NCI-H1417 treated with DMSO at 0.1 percent for 48 hours (cell line): ENCODE measurements at places on chromosomes 6 and 20.

- no peak for DNase-seq
These were observed 16.2 kb downstream of the TMEM30A start for GRCh38 chr6:75268121-75268987.

DNA sequence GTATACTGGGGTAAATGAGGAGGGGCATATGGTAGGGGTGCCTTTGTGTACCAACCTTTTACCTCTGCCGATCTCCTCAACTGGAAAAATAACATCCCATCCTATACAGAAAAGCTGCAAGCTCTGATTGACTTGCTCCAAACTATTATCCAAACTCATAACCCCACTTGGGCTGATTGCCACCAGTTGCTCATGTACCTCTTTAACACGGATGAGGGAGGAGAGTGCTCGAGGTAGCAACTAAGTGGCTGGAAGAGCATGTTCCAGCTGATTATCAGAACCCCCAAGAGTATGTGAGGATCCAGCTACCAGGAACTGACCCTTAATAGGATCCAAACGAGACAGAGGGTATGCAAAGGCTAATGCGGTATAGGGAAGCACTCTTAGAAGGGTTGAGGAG, 299.6 kb downstream of the RNGTT start:
- no peak for DNase-seq

DNA sequence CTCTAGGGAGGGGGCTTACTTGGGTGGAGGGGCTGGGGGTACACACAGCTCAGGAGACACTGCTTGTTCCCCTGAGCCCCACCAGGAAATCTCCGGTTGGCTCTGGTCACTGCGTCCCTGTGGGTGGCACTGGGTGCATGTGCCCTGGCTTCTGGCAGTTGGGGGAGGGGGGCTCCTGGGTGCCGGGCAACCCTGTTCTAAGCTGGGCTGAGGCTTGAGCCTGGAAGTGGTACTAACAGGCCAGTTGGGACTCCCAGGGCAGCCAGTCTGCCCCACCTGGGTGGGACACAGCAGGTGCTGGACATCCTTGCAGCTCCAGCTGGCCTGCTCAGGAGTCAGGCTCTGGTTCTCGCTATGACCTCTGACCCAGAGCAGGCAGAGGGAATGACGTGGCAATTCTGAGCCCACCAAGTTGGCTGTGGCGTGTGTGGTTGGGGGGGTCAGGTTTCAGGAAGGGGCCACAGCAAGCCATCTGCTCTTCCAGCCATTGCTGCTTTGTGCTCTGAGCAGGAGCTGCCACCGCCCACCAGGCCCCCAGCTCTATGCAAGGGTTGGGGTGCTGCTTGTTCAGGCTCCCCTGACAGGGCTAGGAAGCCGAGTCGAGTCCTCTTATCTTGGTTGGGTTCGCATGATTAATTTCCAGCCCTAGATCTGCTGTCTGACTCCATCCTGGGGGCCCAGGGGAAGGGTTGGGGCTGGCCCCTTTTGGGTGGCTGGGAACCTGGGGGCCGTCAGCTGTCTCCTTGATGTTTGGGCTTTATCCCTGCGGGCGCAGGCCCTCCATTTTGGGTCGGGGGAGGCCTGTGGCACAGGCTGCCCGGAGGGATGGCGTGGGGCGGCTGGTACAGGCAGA, 590 bp downstream of the C20orf204 start:
- no peak for DNase-seq

DNA sequence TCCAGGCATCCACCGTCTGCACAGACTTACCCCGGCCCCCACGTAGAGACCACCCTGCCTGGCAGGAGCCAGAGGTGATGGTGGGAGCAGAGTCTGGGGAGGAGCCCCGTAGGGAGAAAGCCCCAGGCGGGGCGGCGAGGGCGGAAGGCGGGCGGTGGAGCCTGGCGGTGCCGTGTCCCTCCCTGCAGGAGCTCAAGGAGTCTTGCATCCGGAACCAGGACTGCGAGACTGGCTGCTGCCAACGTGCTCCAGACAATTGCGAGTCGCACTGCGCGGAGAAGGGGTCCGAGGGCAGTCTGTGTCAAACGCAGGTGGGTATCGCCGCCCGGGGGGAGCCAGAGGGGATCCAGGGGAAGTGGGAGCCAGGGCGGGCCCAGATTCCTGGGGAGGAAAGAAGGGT, 6.0 kb downstream of the CLPSL1 start:
- no peak for DNase-seq

GRCh38 chr6:7797386-7797785, 71.5 kb downstream of the BMP6 start:
- DNase-seq: no peak

DNA sequence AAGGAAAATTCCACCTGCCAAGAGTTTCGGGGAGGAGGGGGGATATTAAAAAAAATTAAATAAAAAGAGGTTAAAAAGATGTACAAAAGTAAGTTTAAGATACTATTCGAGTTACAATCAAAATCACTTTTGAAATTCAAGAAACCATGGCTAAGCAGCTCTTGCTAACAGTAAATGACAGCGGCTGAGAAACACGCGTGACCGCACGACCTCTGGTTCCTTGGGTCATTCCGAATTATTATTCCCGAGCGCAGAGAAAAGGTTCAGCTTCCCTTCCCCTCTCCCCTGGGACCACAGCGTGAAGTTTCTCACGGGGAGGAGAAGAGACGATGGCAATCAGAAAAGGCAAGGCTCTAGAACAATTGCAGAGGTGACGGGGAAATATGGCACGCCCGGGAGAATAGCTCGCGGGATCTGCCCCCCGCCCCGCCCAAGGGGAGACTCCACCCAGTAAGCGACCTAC, 496 bp downstream of the TMEM242 start:
- no peak for DNase-seq

GRCh38 chr6:71388068-71388744, 99.6 kb downstream of the OGFRL1 start:
- DNase-seq: no peak

GRCh38 chr6:19417713-19418112, 419.5 kb upstream of the ID4 start:
- DNase-seq: no peak

DNA sequence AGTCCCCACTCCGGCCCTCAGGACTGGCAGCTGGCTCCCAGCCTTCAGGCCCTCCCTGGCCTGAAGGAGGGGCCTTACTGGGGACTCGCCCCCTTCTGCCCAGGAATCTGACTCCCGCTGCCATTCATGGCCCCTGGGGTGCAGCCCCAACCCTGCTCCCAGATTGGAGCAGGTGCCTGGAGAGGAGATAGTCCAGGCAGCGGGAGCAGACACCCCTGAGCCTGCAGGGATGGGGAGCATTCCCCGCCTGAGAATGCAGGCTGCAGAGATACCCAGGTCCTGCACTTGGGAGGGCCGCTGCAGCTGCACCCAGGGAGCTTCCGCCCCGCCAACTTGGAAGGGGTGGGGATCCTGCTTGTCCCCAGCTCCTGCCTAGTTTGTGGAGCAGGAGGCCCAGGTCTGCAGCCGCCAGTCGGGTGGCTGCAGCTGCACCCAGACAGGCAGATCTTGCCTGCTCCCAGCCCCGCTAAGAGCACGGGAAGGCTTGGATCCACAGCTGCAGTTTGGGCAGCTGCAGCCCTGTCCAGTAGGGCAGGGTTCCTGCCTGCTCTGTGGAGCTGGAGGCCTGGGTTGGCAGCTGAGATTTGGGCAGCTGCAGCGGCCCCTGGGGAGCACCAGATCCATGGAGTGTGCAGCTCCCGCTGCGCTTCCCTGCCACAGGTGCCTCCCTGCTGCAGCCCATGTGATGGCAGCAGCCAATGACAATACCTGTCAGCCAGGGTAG, 5.2 kb downstream of the GTSF1L start:
- DNase-seq: no peak

- no peak for DNase-seq
These were observed 51.0 kb upstream of the CLDN20 start for GRCh38 chr6:155212616-155213380.

- no peak for DNase-seq
These were observed 58.5 kb downstream of the ANKS1A start for GRCh38 chr6:34947561-34947960.

- DNase-seq: no peak
These were observed 149.8 kb downstream of the PAK5 start for GRCh38 chr20:9689041-9689440.

- no peak for DNase-seq
These were observed 66.3 kb downstream of the NT5E start for GRCh38 chr6:85516168-85516567.

GRCh38 chr20:47392721-47393073, 36.2 kb upstream of the ZMYND8 start:
- no peak for DNase-seq

DNA sequence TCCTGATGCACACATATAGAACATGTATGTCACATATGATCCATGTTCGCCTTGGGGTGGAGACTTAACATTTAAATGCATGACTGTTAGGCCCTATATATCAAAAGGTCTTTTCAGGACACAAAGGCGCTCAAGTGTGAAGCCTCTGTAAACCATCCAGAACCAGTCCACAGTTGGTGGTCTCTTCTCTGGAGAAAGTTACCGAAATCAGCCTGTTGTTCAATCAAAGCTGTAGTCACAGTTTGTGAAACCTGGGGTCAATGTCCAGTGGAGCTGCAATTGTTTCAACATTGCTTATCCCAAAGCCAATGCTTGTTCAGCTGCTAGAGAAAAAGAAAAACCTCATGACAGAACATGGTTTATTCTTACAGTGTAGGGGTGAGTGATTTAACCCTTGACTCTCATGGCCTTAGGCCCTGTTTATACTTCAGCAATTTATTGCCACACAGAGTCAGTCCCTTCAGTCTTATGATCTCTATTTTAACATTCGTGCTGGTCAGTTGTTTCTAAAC, 193.6 kb upstream of the CST7 start:
- no peak for DNase-seq

DNA sequence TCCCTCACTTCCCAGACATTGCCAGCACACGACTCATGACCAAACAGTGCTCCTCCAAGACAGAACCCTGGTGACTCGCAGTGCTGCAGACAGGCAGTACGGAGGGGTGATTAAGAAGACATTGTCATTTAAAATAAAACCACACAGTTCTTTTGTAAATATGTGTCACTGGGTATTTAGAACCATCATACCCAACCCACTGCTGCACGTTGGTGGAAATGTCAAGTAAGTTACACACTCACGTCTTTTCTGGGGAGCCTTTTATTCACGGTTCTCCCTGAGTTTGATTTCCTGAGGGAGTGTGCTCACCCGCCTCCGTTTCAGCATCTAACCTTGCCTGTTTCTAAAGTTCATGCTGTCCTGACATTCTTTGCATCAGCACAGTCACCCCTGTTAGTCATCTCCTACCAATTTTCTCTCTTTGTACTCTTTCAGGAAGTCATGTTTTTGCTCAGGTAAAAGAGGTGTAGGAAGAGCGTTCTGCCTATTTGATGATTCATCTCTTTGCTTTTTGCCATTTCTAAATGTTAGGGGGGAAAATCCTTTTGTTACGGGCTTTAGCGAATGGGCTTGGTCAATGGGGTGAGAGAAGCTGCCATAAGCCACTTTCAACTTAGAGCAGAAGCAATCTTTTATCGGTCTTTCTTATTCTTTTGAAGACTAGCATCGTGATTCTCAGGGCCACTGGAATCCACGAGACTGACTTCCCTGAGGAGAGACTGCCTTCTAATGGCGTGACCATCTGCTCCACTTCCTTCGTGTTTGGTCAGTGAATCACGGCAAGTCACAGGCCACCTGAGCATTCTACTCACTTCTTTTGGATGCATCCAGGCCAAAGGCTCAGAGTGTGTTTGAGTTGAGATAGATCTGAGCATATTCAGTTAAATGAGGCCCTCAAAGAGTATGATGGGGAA, 512.8 kb upstream of the JARID2 start:
- DNase-seq: no peak

DNA sequence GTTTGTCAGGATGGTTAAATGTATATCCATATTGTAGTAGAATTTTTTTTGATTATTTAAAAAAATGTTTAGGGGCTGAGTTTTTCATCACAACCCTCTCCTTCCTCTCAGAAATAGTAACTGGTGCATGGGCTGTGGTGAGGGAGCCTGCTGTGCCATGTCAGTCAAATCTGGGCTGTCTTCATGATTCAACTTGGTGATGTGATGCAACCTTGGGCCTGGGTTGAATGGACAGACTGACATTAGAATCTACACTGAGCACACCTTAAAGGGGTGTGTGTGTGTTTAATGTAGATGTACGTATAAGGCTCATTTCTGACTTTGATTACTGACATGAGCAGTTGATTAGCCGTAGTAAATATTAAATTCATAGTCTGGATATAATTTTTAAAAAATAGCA, 3.7 kb downstream of the TJAP1 start:
- DNase-seq: no peak

- DNase-seq: peak; percentile 41
These were observed 1.2 kb downstream of the AKAP12 start for GRCh38 chr6:151240791-151241642.

DNA sequence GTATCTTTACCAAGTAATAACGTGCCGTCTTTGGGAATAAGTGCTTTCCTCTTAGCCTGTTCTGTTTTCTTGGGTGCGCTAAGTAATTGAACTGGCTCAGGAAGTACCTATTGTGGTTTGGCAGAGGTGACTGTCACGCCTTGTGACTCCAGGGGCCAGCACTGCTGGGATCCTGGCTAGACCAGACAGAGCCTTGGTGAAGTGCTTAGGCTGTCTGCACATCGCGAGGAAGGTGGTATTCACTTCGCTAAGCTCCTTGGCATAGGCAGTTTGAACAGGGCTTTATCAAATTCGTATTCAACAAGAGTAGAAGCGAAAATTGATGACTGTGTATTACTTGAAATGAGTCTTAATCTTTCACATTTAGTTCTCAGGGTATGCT, 17.6 kb downstream of the PRDM1 start:
- DNase-seq: no peak

DNA sequence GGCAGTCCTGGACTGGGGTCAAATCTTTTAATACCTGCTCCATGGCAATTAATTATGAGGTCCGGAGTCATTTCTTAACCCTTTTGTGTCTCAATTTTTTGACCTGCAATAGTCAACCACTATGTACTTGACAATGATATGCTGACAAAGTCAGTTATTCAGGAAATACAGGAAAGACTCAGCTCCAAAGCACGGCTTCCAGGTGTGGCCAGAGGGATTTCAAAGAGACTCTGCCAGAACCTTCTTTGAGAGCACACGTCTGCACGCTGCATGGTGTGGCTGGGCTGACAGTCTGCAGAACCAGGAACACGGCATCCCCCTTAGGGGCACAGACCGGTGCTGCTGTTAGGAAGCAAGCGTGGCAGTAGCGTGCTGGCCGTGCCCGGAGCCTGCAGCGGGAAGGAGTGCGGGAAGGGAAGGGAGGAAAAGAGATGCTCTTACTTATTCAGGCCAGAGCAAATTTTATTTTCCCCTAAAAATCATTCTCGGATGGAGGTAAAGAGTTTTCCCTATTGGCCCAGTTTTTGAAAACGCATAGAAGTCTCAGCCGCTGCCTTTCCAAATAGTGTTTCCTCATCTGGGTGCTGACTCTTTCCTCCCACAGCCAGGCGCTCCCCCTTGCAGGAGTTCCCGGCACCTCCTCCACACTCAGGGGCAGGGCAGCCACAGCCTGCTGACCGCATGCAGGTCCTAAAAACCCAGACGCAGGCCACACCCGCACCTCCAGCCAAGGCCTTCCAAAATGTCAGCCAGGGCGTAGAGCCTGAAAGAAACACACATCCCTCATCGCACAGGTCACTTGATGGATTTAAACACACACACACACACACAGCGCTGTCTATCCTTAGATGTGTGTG, 187.4 kb upstream of the SNX9 start:
- DNase-seq: no peak

- DNase-seq: no peak
These were observed 29.4 kb downstream of the LPA start for GRCh38 chr6:160634706-160635105.
